ENCODE measurements at places on chromosomes 16 and 17.

GRCh38 chr17:66582373-66583111, 252.4 kb upstream of the CACNG5 start:
- DNase-seq = no peak

- no peak for DNase-seq
Observed at GRCh38 chr16:66689282-66689681, 7.3 kb downstream of the CMTM4 start.

- no peak for DNase-seq
Observed at GRCh38 chr16:14585287-14585686, 44.8 kb downstream of the PARN start.

DNA sequence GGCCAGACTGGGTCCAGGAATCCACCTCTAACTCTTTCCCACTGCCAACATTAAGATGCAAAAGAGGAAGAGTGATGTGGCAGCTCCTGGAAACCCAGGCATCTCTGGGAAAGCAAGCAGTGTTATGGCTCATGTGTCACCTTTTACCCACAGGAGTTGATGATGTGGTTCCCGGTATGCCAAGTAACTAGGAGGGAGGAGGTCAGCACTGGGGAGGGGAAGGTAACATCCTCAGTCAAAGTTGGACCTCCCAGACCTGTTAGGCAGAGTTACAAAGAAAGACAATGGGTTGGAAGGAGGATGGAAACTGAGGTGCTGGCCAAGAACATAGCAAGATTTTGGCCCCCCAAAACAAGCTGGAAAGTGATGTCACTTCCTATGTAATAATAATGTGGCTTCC, 11.4 kb downstream of the KRABD2 start:
- no peak for DNase-seq

DNA sequence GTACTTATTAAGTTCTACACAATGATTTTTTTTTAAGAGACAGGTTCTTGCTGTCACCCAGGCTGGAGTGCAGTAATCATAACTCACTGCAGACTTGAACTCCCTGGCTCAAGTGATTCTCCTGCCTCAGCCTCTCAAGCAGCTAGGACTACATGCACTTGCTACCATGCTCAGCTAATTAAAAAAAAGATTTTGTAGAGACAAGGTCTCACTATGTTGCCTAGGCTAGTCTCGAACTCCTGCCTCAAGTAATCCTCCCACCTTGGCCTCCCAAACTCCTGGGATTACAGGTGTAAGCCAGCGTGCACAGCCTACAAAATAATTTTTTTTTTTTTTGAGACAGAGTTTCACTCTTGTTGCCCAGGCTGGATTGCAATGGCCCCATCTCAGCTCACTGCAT, 22.2 kb downstream of the USP32 start:
- DNase-seq = no peak

DNA sequence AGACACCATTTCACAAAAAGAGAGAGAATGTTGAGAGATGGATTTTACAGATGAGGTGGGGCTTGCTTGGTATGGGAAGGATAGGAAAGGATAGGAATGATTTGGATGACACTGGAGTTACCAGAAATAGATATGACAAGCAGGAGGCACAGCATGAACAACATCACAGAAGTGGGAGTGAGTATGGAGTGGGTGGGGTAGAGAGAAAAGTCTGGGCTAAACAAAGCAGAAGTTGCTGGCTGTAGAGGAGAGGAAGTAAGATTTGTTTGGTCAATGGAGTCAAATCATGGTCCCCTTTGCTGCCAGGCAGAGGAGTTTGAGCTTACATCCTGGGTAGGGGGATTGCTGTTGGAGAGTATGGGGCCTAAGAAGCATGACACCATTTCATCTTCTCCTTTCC, 101.7 kb downstream of the VAT1L start:
- DNase-seq = no peak

GRCh38 chr16:80931801-80932707, 74.6 kb downstream of the CMC2 start:
- DNase-seq = peak; percentile 68

DNA sequence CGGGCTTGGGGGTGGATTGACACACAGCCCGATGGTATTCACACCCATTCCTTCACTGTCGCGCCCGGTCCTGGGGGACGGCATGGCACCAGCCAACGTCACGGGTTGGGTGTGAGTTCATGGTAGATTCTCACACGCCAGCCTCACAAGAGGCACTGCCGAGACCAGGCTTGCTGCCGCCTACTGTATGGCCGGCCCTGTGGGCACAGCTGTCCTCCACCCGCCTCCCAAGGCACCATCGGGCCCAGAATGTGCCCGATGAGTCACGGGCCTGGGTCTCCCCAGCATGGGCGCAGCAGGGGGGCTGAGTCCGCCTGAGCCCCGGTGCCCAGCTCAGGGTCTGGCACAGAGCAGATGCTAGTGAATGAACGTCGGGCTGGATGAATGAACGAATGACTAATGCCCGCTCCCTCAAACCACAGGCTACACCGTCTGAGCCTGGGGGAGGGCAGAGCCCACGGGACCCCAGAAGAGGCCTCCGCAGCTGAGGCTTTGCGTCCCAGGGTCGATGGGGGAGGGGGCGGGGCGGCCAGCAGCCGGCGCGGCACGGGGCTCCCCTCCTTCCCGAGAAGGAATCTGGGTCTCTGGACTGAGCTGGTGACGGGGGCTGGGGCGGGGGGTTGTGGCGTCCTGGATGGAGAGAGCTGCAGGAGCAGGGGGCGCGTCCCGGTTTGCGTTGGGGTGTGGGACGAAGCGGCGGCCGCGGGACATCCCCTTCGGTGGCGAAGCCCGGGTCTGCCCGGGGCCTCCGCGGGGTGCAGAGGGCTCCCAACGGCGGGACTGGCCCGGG, 829 bp downstream of the PITPNM3 start:
- DNase-seq = no peak

DNA sequence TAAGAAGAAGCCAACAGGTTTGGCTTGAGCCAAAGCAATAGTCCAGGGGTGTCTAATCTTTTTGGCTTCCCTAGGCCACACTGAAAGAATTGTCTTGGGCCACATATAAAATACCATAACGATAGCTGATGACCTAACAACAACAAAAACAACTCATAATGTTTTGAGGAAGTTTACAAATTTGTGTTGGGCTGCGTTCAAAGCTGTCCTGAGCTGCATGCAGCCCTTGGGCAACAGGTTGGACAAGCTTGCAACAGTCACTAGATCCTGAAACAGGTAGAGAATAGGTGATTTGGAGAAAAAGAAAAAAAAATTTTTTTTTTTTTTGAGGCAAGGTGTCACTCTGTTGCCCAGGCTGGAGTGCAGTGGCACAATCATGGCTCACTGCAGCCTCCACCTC, 4.5 kb downstream of the CRYBA1 start:
- DNase-seq = no peak

DNA sequence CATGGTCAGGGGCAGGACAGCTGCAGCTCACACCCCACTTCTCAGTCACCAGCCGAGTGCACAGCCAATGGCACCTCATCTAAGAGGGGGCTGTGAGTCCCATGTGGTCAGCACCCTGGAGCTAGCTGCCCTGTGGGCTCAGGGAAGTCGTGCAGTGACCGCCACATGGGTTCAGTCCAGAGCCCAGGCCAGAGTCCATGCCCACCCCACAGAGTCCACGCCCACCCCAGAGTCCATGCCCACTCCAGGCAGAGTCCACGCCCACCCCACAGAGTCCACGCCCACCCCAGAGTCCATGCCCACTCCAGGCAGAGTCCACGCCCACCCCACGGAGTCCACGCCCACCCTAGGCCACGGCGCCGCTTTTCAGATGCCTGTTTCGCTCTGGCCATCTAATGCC, 24.1 kb downstream of the SLC7A5 start:
- DNase-seq = no peak

DNA sequence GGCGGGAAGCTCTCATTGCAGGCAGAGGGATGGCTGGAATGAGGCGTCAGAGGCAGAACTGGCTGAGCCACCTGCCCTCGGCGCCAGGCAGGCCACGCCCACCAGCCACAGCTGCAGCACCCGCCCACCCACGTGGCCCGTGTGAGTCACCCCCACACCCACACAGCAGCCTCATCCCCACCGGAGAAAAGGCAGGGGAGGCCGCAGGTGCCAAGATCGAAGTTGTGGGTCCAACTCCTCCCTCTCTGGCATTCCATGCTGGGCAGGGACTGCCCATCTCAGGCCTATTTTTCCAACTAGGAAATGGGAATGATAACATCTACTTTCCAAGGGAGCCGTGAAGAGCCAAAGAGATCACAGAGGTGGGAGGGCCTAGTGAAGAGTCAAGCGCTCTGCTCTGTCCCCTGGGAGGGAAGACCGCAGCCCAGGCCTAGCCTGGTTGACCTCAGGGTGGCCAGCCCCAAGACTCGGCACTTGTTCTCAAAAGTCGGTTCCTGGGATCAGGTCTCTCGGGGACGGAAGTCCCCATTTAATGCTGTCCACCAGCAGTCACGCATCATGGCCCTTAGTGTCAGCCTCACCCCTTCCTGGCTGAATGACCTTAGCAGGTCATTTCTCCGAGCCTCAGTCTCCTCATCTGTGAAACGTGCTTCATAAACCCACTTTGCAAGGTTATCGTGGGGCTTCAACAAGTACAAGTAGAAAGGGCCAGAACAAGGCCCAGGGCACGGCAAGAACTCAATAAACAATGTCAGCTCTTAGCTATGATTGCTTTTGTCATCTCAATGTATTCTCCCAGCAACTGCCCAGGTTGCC, at the start of gene TRPV3:
TSS of gene TRPV3 (minus strand) at position 45 of the 816 bp plus-strand sequence. CDS start 2,962 bp downstream, outside the sequence.
- peak; percentile 82 for DNase-seq

DNA sequence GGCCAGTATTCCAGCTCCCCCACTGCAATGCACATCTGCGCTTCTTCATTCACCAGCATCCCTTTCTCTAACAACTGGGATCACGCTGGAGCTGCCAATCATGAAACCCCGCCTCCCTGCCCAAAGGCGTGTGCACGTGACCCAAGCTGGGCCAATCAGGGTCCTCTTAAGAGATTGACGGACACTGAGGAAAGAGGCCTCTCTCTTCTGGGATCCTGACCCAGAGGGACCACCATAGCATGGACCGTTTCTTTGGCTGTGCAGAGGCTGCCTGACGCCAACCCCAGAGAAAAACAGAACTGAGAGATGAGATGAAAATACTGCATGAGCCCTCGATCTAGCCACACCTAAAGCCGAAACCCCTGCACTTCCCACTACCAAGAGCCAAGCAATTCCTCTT, 32.0 kb downstream of the COTL1 start:
- peak; percentile 68 for DNase-seq

DNA sequence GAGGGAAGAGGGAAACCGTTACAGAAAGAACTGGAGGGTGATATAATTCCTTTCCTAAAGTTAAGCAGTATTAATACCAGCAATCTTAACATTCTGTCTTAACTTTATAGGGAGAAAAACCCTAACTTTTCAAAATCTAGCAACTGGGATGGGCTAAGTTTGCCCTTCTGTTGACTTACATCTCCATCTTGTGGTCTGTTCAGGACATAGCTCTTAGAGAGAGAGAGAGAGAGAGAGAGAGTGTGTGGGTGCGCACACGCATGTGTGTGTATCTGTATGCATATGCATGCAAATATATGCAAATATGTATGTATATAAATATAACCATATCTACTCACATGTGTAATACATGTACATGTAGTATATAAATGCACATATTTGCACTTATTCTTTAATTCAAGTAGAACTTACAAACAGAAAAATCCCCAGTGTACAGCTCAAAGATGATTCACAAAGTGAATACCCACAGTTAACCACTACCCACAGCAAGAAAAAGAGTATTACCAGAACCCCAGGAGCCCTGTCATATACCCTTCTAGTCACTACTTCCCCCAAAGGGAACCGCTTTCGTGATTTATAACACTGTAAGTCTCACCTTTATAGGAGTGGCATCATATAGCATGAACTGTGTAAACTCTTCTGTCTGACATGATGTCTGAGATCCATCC, 46.5 kb downstream of the STX8 start:
- peak; percentile 44 for DNase-seq

DNA sequence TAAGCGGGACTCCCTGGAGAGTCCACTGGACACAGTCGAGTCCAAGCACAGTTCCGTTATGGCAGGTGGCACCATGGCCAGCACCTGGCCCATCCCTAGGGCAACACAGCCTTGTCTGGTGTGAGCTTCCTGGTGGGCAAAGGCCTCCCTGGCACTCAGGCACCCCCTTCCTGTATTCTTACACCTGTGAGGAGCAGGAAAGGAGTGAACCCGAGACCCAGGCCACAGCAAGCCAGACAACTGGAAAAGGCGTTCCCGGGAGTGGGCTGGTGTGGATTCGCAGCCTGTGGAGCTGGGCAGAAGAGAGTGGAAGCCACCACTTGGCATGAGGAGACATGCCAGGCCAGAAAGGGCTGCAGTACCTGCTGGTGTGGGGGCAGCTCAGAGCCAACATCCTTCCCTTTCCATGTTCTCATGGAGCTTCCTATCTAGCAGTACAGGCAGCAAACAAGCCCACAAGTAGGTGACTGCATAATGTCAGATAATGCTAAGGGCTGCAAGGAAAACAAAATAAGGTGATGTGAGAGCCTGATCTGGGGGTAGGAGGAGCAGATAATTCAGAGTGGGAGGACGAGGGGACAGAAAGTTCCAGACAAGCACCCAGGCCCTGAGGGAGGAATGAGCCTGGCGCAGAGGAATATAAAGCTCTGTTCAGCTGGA, 87.0 kb downstream of the GNAO1 start:
- DNase-seq = no peak

DNA sequence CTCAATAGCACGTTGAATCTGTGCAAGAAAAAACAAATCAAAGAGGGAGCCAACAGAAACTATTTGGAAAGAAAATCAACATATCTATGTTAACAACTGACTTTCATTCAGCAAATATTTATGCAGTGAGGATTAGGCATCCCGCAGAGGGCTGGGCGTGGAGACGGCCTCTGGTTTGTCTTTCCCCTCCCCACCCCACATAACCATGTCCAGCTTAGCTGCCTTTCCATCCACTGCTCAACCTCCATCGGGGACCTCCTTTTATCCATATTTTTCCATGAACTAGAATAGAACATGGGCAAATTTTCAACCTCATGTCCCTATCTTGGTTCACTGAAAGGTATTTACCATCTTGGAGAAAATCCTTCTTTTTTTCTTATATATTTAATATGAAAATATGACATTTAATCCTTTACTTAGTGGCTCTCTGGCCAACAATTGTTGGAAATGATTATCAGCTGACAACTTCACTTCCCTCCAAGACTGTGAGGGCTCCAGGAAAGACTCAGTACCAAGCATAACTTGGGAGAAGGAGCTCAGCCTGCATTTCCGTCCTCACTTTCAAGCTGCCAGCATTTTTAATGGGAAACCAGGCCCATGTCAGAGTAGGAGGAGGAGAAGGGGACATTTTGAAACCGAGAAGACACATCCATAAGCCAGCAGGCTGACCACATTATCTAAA, 462.6 kb upstream of the MAF start:
- DNase-seq = no peak

DNA sequence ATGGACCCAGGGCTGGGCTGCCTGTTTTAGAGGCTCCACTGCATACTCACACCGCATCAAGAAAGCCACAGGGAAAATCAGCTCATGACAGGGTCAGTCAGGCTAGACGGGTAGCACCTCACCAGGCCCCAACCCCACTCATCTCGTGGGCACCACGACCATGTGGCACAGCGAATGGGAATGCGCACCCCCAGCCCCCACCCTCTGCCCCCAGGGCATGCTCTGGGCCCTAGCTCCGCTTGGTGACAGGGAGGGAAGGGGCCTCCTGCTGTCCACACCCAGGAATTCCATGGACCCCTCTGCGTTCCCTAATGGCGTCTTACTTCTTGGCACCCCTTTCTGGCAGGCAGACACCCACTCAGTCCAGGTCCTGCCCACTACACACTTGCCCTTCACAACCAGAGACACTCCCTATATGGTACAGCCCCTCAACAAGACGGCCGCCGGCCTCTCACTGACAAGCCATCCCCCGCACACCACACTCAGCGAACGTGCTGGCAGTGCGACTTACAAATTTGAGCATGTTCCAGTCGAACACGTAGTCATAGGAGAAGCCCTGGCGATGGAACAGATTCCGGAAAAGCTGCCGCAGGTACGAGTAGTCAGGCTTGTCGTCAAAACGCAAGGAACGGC, 22.1 kb downstream of the SLC16A3 start:
- no peak for DNase-seq
